ENCODE measurements at places on chromosomes 1 and 21.

- no peak for DNase-seq
These were observed 27.7 kb downstream of the CR1L start for GRCh38 chr1:207672522-207673130.

- no peak for DNase-seq
These were observed 5.4 kb upstream of the GJA8 start for GRCh38 chr1:147897029-147897752.

- DNase-seq: no peak
These were observed 24.6 kb downstream of the RSBN1 start for GRCh38 chr1:113787663-113788062.

DNA sequence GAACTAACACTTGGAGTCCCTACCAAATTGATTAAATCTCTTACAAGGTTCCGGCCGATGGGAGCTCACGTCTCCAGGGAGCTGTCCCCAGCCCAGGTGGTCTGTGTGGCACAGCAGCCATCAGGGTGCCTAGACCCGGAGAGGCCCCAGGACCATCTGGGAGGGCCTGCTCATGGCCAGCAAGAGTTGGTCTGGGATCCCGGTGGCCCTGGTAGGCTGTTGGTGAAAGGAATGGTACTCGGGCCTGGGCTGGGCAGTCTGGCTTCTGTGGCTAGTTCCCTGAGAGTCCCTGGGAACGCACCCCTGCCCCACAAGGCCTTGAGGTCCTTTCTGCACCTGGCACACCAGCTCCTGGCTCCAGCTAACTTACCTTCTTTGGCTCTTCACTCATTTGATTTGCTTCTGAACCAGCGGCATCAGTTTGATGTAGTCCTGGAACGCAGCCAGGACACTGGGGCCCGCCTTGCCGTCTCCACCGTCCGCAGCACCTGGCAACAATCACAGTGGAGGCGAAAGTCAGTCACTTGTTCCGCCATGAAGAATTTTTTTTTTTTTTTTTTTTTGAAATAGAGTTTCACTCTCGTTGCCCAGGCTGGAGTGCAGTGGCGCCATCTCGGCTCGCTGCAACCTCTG, 62.5 kb downstream of the SCCPDH start:
- no peak for DNase-seq

- DNase-seq: no peak
These were observed 26.6 kb upstream of the SOX13 start for GRCh38 chr1:204046346-204046745.

DNA sequence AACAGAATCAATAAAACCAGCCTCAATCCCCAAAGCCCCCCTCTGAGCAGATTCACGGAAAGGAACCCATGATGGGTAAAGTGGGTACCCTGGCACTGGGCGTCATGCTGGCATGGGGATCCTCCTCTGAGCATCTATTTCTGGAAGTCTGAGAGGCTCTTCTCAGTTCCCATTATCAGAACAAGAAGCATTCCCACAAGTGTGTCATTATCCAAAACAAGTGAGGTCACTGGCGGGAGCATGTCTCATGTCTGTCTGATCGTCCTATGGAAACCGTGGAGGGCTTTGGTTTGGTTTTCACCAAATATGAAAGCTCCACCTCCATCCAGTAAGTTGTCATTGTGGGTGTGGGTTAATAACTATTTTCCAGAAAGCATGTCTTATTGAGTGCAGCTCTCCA, 70.7 kb downstream of the PGM1 start:
- DNase-seq: no peak

Data from activated CD4-positive, CD25-positive, alpha-beta regulatory T cell (primary cell).